Natural killer cell treated with Interleukin-12 subunit alpha and Interleukin-12 subunit beta and Interleukin-15 and Interleukin-18, amount 100 ng/mL, for 72 hours (primary cell): ENCODE measurements at places on chromosomes 6 and 20. TPM values are rescaled to one million over a fixed set of nuclear protein-coding genes. Genes with fewer than 3 reads are reported as not detected.

DNA sequence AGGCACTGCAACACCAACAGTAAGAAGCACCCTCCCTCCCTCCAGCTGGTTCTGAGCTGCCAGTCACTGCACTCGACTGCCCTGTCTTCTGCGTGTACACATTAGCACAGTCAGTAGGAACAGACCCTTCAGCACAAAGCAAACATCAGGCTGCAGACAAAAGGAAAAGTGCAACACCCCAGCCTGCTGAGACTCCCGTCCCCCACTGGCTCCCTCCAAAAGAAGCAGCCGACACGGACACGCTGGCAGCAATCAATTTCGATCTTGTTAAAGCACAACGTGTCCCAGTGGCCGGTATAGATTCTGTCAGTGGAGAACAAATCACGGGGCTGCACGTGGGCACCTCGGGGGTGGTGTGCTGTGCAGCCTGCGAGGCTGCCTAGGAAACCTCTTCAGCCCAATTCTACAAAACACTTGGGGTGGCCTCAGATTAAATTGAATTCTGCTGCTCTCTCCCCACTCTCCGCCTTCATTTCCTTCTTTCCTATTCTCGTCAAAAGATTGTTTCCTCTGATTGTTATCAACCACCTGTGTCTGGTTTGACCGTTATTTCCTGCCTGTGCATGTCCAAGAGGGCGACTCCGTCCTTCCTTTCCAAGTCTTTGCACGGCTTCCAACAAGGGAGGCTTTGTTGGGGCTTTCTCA, 38.7 kb downstream of the TRAF3IP2 start:
- DNase-seq, result no peak

The BPIFA2 gene
- not detected for total RNA-seq

DNA sequence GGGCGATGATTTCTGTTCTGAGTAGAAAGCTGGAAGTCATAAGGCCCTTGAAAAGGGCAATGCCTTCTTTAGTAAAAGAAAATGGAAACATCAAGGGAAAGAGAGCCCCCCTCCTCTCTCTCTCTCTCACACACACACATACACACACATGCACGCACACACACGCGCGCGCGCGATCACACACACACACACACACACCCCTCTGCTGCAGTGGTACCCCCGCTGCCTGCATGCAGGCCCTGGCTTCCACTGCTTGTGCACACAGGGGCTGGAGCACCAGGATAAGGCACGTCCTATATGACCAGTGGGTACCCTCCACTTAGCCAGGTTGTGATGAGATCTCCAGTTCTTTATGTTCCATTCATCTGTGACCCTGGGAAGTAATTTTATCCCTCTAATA, 300.9 kb downstream of the SLC35F1 start:
- DNase-seq, result no peak

GRCh38 chr6:148146717-148147462, 195.7 kb upstream of the SASH1 start:
- no peak for DNase-seq

GRCh38 chr6:131199568-131200272, 64.5 kb downstream of the AKAP7 start:
- peak; percentile 81 for DNase-seq

GRCh38 chr20:47272893-47273590, 83.5 kb downstream of the ZMYND8 start:
- peak; percentile 71 for DNase-seq

- DNase-seq, result no peak
These were observed 15.7 kb upstream of the CST3 start for GRCh38 chr20:23653400-23653938.

DNA sequence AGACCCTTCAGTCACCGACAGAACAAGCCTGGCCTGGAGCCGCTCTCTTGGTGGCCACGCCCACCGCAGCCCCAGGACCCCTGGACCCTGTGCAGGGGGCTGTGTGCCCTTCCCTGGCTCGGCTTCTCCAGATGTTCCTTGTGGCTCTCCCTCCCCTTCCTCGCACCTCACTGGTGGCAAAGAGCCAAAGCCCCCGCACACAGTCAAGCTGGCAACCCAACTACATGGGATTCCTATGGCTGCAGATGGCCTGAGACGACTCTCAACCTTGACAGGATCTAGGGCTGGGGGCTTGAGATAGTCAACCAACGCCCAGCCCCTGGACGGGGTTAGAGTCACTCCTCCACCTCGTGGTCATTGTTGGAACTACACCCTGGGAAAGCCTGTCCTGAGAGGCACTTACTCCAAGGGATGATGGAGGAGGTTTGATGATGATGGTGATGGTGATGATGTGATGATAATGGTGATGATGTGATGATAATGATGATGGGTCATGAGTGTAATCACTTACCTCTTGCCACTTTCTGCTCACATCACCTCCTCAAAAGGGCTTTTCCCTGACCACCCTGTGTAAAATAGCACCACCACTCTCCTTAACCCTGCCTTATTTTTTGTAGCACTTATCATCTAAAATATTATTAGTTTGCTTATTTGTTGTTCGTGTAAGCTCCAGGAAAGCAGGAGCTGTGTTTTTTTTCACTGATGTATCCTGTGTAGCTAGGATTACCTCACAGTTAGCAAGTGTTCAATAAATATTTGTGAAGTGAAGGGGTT, 278.4 kb downstream of the LRFN2 start:
- DNase-seq, result peak; percentile 68

GRCh38 chr20:39935901-39936300, 753.1 kb downstream of the MAFB start:
- DNase-seq, result no peak
